ENCODE measurements at places on chromosomes 1 and 21.

GRCh38 chr21:37939838-37940237 lies 23.6 kb upstream of the KCNJ6 start:
- DNase-seq: no peak
- no peaks in the 10 kb centered on the region for H3K36me3 ChIP-seq
- no peaks in the 10 kb centered on the region for H3K27me3 ChIP-seq
- no peak overlapping the region for H3K4me3 ChIP-seq

GRCh38 chr1:152252157-152252556 lies 28.2 kb upstream of the HRNR start:
- H3K4me3 ChIP-seq: no peak overlapping the region
- no peaks in the 10 kb centered on the region for H3K36me3 ChIP-seq
- DNase-seq: no peak
- H3K27me3 ChIP-seq: no peaks in the 10 kb centered on the region
- H3K4me1 ChIP-seq: no peaks in the 10 kb centered on the region

DNA sequence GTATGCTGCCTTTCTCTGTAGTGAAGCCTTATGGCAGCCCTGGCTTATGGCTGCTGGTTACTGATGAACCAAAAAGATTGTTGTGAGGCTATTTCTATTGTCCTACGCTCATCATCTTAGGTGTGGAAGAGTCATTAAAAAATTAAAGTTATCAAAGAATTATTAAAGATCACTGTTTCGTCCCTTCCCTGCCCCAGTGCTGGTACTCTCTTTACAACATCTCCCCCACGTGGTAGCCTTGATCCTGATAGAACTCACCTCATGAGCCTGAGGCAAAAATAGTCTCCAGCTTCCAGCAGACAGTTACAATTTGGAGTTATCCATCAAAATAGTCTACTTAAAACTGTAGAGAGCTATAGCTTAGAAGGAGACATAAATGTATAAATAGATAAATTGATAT lies 201.5 kb downstream of the S1PR1 start:
- H3K4me1 ChIP-seq: no peaks in the 10 kb centered on the region
- no peaks in the 10 kb centered on the region for H3K36me3 ChIP-seq
- no peak overlapping the region for H3K27ac ChIP-seq
- DNase-seq: peak; percentile 2
- H3K27me3 ChIP-seq: no peaks in the 10 kb centered on the region
- H3K4me3 ChIP-seq: no peak overlapping the region

GRCh38 chr1:183891158-183891856 lies 86.4 kb downstream of the RGL1 start:
- H3K4me1 ChIP-seq: no peaks in the 10 kb centered on the region
- no peak overlapping the region for H3K27ac ChIP-seq
- H3K36me3 ChIP-seq: no peaks in the 10 kb centered on the region
- H3K4me3 ChIP-seq: no peak overlapping the region
- no peak for DNase-seq

GRCh38 chr1:10074059-10074851 lies 41.5 kb downstream of the UBE4B start:
- H3K36me3 ChIP-seq: no peaks in the 10 kb centered on the region
- no peak overlapping the region for H3K4me3 ChIP-seq
- peak; percentile 72 for DNase-seq
- no peak overlapping the region for H3K27ac ChIP-seq
- no peaks in the 10 kb centered on the region for H3K4me1 ChIP-seq

DNA sequence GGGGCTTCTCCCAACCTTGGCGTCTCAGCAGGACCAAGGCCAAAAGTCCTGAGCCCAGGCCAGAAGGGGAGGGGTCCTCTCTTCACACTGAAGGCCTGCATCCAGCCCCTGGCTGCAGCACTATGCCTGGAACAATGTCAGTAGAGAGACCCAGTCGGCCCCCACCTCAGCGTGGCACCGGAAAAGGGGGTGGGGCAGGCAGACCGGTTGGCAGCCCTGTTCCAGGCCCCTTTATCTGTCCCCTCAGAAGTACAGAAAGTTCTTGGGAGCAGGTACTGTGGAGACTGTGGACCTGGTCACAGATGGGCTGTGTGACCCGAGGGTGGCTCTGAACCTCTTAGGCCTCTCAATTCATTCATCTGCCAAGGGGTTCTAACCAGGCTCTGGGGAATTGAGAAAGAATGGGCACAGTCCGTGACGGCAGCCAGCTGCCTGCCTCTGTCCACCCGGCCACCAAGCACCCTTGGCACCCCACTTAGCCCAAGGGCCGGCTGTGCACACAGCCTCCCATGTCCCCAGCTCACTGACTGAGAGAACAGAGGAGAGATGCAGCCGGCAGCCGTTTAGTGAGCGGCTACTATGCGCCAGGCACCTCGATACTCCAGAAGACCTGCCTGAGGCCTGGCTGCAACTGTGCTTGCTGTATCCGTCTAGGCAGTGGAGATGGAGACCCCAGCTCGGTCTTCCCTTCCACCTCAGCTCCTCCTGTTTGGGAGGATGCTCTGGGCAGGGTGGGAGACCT lies 23.9 kb downstream of the RUNX3 start:
- no peaks in the 10 kb centered on the region for H3K36me3 ChIP-seq
- no peaks in the 10 kb centered on the region for H3K4me1 ChIP-seq
- no peaks in the 10 kb centered on the region for H3K27me3 ChIP-seq
- no peak for DNase-seq
- H3K4me3 ChIP-seq: no peak overlapping the region
- H3K27ac ChIP-seq: no peak overlapping the region

GRCh38 chr21:31413698-31414097 lies 69.6 kb upstream of the TIAM1 start:
- DNase-seq: no peak
- no peaks in the 10 kb centered on the region for H3K4me1 ChIP-seq
- H3K27ac ChIP-seq: no peak overlapping the region
- H3K36me3 ChIP-seq: no peaks in the 10 kb centered on the region

- H3K27me3 ChIP-seq: no peaks in the 10 kb centered on the region
- peak overlapping the region; percentile 95 for H3K4me3 ChIP-seq
- no peak for DNase-seq
- peaks cover 11% of the 10 kb centered on the region for H3K4me1 ChIP-seq
- peaks cover 19% of the 10 kb centered on the region for H3K36me3 ChIP-seq
Observed at GRCh38 chr1:145824499-145824842, 471 bp downstream of the POLR3C start.

DNA sequence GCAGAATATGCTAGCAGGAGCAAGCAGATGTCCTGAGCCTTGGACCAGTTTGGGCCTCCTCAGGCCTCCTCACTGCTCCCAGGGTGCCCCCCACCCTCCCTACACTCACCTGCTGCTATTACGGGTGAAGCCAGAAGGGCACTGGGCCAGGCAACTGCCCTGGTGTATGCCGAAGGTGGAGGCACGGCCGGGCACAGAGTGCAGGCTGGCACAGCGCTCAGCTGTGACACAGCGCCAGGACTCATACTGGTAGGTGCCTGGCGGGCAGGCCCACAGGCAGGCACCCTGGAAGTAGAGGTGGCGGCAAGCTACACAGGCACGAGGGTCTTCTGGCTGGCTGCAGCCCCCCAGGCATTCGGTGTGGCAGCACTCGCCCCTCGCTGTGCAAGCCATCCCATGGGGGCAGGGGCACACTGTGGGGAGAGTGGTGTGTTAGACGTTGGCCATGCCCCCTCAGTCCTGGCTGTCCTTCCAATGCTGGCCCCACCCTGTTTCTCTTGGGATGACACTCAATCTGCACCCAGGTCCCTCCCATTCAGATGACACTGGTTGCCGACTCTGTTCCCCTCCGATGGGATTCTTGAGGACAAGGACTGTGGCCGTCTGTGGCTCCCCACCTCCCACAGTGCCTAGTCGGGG lies 7.0 kb downstream of the INSRR start:
- DNase-seq: no peak
- H3K36me3 ChIP-seq: no peaks in the 10 kb centered on the region
- H3K4me3 ChIP-seq: no peak overlapping the region
- H3K27ac ChIP-seq: no peak overlapping the region
- no peaks in the 10 kb centered on the region for H3K27me3 ChIP-seq

DNA sequence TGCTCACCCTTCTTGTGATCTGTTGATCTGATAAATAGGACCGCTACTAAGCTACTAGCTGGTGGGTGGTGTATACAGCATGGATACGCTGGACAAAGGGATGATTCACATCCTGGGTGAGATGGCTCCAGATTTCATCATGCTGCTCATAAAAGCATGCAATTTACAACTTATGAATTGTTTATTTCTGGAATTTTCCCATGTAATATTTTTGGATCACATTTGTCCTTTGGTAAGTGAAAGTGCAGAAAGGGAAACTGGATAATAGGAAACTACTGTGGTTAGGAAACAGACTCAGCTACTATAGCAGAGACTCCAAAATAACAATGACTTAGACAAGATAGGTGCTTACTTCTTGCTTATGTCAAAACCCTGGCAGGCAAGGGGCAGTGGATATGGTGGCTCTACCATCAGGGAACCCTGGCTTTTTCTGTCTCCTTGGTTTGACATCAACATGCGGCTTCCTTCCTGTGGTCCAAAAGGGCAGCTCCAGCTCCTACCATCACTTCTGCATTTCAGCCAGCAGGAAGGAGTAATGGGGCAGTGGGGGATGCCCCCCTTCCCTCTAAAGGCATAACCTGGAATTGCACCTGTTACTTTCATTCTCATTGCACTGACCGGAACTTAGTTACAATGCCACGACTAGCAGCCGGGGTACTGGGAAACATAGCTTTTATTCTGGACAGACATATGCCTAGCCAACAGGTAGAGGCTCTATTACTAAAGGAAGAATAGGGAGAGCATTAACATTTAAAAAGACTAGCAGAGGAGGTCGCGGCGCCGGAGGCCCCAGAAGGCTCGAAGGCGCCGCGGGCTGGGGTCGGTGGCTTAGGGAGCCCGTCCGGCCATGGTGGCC lies 13.8 kb upstream of the AK2 start:
- DNase-seq: peak; percentile 41
- H3K4me3 ChIP-seq: no peak overlapping the region
- H3K36me3 ChIP-seq: no peaks in the 10 kb centered on the region
- H3K4me1 ChIP-seq: 0 out of 2 replicates have a peak, but pooled peaks cover under 1% of the 10 kb centered on the region
- no peaks in the 10 kb centered on the region for H3K27me3 ChIP-seq

- no peak overlapping the region for H3K4me3 ChIP-seq
- H3K4me1 ChIP-seq: no peaks in the 10 kb centered on the region
- H3K27me3 ChIP-seq: no peaks in the 10 kb centered on the region
- no peaks in the 10 kb centered on the region for H3K36me3 ChIP-seq
Observed at GRCh38 chr1:187157115-187157514, 328.4 kb downstream of the PLA2G4A start.

GRCh38 chr1:232329103-232329813 lies 300.7 kb downstream of the SIPA1L2 start:
- H3K4me1 ChIP-seq: no peaks in the 10 kb centered on the region
- no peaks in the 10 kb centered on the region for H3K36me3 ChIP-seq
- H3K4me3 ChIP-seq: no peak overlapping the region
- H3K27ac ChIP-seq: no peak overlapping the region
- H3K27me3 ChIP-seq: no peaks in the 10 kb centered on the region

GRCh38 chr1:203351037-203351625 lies at the start of gene FMOD:
TSS of gene FMOD (minus strand) at chr1:203351122. CDS start at chr1:203348270, 2,852 bp downstream.
- no peak for DNase-seq
- H3K4me3 ChIP-seq: no peak within 1 kb of the TSS

DNA sequence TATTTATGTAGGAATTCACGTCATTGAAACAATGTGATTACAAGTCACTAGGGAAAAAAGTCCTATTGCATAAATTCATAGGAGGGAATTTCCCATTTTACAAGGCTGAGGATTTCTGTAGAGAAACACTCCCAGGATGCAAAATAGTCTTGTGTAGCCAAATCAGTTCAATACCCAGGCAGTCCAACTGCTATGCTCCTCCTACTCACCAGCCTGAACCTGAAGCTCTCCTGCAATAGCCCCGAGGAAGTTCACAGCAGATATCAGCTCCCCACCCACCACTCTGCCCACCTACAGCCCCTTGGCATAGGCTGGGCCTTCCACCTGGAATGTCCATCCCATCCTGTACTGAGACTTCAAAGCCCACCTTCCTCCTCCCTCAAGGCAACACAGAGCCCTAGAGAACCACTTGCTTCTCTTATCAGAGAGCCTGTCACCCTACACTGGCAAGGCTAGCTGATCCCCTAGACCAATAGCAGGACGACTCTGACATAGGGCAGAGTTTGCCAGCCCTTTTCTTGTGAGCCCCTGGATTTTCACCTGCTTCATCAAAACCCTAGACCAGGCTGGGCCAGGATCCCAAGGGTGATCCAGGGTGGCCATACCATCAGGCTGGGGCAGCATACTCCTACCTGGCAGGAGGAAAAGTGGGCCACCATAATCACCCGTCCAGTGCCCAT lies 1.5 kb downstream of the LSS start:
- H3K4me1 ChIP-seq: peaks cover 11% of the 10 kb centered on the region
- H3K27me3 ChIP-seq: no peaks in the 10 kb centered on the region
- no peak for DNase-seq
- H3K4me3 ChIP-seq: peak overlapping the region; percentile 59
- peaks cover 3% of the 10 kb centered on the region for H3K36me3 ChIP-seq
- H3K27ac ChIP-seq: peak overlapping the region; percentile 77

GRCh38 chr1:1938613-1939295 lies 19.7 kb upstream of the TMEM52 start:
- no peaks in the 10 kb centered on the region for H3K27me3 ChIP-seq
- no peak overlapping the region for H3K4me3 ChIP-seq
- H3K27ac ChIP-seq: no peak overlapping the region
- H3K4me1 ChIP-seq: no peaks in the 10 kb centered on the region

GRCh38 chr1:221719987-221720386 lies 21.9 kb downstream of the DUSP10 start:
- no peak for DNase-seq
- no peaks in the 10 kb centered on the region for H3K36me3 ChIP-seq
- no peaks in the 10 kb centered on the region for H3K27me3 ChIP-seq
- H3K4me1 ChIP-seq: no peaks in the 10 kb centered on the region
- H3K4me3 ChIP-seq: no peak overlapping the region

GRCh38 chr1:88740784-88741183 lies 56.7 kb downstream of the PKN2 start:
- H3K36me3 ChIP-seq: peaks cover 6% of the 10 kb centered on the region
- DNase-seq: no peak
- no peak overlapping the region for H3K4me3 ChIP-seq
- no peaks in the 10 kb centered on the region for H3K27me3 ChIP-seq
- H3K27ac ChIP-seq: no peak overlapping the region
- H3K4me1 ChIP-seq: peaks cover 7% of the 10 kb centered on the region

GRCh38 chr1:226004396-226004795 lies 5.3 kb upstream of the SDE2 start:
- no peak overlapping the region for H3K27ac ChIP-seq
- DNase-seq: no peak
- H3K36me3 ChIP-seq: no peaks in the 10 kb centered on the region
- no peaks in the 10 kb centered on the region for H3K27me3 ChIP-seq
- H3K4me3 ChIP-seq: no peak overlapping the region

GRCh38 chr1:30981172-30981571 lies 72.6 kb upstream of the SDC3 start:
- no peaks in the 10 kb centered on the region for H3K27me3 ChIP-seq
- H3K36me3 ChIP-seq: peaks cover 7% of the 10 kb centered on the region
- H3K4me1 ChIP-seq: peaks cover 10% of the 10 kb centered on the region

DNA sequence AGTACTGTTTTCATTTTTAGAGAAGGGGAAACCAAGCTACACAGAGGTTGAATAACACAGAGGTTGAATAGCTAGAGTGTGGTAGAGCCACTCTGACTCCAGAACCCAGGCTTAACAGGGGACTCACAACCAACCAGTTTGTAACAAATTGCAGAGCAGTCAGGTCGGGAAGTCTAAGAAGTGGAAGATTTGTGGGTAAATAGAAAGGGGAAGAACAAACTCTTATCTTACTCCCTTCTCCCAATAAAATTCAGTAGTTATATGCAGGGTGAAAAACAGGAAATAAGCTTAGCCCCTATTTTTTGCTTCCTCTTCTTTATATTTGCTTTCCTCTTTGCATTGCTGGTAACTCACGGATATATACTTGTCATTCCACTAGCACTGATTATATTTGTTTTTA lies 23.2 kb downstream of the CDC42 start:
- H3K36me3 ChIP-seq: peaks cover 19% of the 10 kb centered on the region
- no peaks in the 10 kb centered on the region for H3K27me3 ChIP-seq
- H3K4me1 ChIP-seq: peaks cover 23% of the 10 kb centered on the region
- H3K4me3 ChIP-seq: no peak overlapping the region
